Thoracic aorta (tissue), 2 donors: ENCODE measurements at places on chromosomes 6 and 20. TPM values are rescaled to one million over a fixed set of nuclear protein-coding genes. Genes with fewer than 3 reads are reported as not detected.

Gene ARMH2
- total RNA-seq = not detected

Gene GSTA2
- total RNA-seq = not detected

Gene SEMG1
- total RNA-seq = not detected

Gene TMEM244
- not detected for total RNA-seq

Gene CST7
- 10.9 TPM for total RNA-seq

Gene HELZ2
- 45.2 TPM for total RNA-seq

Gene TFAP2D
- total RNA-seq = not detected

Gene FANCE
- total RNA-seq = 6.2 TPM

Gene KIAA1755
- 45.4 TPM for total RNA-seq

Gene HEY2
- total RNA-seq = 40.9 TPM

Gene FILIP1
- 23.4 TPM for total RNA-seq

Gene ANKEF1
- 0.41 TPM for total RNA-seq

Gene TBX18
- total RNA-seq = 53.5 TPM

Gene OTOR
- total RNA-seq = not detected
